Muscle of back (tissue), 13 donors: ENCODE measurements at places on chromosomes 7 and 10.

DNA sequence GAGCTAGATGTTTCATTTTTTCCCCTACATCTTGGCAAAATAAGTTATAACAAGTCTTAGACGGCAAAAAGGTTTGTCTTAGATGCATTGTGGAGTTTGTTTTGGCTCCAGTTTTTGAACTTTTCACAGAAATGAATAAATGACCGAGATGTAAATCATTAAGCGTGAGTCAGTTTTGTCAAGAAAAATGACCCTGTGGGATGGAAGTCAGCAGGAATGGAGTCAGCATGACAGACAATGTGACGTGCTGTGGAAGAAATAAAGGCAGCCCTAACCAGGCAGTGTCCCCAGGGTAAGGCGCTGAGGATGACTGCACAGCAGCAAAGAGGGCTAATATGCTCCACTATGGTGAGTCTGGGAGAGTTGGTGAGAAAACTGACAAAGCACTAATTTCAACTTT, 163.2 kb downstream of the NOC3L start:
- no peak for DNase-seq

DNA sequence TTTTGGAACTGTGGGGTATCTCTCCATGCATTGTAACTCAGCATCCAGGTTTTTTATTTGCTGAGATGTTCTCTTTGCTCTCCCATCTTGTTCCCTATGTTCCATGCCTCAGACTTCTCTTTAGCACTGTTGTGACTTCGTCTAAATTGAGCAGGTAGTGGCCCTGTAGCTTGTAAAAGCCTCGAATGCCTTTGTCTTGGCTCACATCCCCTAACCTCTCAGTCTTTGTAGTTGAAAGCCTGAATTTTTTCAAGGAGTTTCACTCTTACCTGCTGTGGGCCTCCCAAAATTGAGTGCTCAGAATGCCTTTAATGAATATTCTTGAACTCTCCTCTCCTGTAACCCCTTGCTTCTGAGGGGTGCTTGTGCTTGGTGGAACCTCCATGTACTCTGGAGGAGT, 1137.3 kb downstream of the REEP3 start:
- no peak for DNase-seq

DNA sequence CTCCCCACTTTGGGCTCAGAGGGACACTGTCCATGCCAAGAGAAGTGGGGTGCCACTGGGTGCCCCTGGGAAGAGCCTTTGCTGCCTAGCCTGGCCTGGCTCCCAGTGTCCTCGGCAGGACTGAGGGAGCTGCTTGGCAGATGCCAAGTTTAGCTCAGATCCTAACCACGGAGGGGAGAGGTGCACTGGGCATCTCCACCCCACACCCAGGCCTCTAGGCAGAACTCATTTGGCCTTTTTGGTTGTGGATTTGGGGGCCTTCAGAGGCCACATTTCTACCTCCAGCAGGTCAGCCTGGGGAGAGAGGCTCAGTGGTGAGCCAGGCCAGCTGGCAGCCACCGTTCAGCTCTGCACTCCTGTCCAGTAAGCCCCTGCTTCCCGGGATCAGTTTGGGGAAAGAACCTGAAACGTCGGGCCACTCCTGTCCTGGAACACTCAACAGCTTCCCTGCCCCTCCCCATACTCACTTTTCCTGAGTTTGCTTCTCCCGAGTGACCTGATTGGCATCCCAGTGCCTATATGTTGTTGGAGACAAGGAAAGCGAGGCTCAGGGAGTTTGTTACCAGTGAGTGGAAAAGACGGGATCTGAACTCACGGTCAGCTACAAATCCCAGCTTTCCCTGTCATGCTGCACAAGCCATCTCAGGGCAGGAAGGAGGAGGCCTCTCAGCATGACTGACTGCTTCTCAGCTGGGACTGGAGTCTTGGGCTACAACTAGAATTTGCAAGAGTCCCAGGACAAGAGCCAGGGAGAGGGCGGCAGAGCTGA, 11.2 kb upstream of the CXCL12 start:
- no peak for DNase-seq

DNA sequence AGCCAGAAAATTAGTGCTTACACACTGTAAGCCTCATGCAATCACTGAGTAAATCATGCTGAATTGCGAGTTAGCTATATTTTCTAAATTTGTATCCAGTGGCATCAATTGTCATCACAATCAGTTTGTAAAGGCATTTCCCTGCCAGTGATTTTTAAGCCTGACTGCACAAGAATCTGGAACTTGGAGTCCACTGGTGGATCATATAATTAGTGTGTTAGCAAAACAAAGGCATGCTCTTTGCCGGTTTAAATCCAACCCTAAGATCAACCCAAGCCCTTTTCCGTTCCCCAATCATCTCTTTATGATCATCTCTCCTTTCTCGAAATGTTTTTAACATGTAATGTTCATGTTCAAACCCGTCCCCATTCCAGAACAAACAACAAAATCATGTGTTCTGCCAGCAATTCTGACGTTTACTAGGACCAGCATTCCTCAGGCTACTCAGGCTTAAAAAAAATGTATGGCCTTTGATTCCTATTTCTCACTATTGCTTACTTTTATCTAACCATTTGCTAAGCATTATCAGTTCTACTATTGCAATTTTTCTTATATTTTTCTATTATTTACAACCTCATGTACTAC, 649.2 kb downstream of the SORCS1 start:
- peak; percentile 20 for DNase-seq

GRCh38 chr10:133091316-133091715, 3.6 kb downstream of the ADGRA1 start:
- DNase-seq = no peak

GRCh38 chr10:98696516-98696915, 249.8 kb upstream of the HPS1 start:
- no peak for DNase-seq

- DNase-seq = no peak
Observed at GRCh38 chr7:41693150-41693997, 9.5 kb downstream of the INHBA start.

GRCh38 chr7:10579561-10579960, 394.1 kb upstream of the PHF14 start:
- no peak for DNase-seq

GRCh38 chr10:102119417-102120141, 589 bp downstream of the LDB1 start:
- DNase-seq = peak; percentile 77

DNA sequence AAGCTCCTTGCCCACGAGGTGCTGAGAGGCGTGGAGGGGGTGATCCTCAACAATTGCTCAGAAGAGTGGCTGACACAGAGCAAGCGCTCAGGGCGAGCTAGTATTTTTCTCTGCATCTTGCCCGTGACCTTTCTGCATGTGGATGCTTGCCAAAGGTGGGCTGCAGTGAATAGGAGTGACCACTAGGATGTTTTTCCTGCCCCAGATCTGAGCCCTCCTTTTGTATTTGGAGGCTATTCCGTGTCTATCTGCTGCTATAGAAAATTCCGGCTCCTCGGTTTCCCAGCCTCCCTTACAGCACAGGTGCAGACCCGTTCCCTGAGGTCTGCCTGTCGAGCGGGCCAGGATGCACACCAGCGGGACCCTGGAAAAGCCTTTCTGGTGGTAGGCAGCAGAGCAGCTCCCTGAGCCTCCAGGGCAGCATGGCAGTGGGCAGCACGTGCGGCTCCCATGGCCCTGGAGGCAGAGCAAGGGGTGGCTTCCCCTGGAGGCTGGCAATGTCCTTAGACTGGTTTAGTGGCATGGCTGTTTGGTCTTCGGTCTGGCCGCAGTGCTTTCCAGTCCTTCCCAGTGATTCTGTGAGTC, 145.1 kb upstream of the PCBD1 start:
- DNase-seq = no peak

- no peak for DNase-seq
Observed at GRCh38 chr7:99006739-99007424, 128.6 kb downstream of the TRRAP start.

- peak; percentile 25 for DNase-seq
Observed at GRCh38 chr10:93488956-93489528, 6.9 kb upstream of the MYOF start.

DNA sequence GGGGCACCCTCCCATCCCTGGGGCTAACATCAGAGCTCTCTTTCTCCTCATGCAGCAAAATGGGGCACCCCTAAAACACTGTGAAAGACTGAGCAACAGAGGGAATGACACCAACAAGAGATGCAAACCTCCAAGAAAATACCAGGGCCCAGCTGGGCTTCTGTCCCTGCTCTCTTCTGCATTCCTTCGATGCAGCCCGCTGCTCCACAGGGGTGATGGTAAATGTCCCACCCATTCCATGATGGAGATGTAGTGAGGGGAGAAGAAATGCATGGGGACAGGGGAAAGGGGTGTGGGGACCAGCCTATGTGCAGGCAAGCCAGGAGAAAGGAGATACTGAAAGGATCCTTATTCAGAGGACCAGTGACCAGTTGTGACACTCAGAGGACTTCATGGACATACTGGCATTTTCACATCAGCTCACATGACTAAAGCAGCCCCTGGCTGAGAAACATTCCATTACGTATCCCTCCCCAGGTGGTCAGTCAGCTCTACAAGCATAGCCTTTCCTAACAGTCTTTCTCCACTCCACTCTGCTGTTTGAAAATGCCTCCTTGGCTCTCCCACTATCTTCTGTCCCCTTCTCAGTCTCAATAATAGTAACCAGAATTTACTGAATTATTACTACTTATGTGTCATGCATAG, 13.3 kb downstream of the SORBS1 start:
- DNase-seq = no peak

DNA sequence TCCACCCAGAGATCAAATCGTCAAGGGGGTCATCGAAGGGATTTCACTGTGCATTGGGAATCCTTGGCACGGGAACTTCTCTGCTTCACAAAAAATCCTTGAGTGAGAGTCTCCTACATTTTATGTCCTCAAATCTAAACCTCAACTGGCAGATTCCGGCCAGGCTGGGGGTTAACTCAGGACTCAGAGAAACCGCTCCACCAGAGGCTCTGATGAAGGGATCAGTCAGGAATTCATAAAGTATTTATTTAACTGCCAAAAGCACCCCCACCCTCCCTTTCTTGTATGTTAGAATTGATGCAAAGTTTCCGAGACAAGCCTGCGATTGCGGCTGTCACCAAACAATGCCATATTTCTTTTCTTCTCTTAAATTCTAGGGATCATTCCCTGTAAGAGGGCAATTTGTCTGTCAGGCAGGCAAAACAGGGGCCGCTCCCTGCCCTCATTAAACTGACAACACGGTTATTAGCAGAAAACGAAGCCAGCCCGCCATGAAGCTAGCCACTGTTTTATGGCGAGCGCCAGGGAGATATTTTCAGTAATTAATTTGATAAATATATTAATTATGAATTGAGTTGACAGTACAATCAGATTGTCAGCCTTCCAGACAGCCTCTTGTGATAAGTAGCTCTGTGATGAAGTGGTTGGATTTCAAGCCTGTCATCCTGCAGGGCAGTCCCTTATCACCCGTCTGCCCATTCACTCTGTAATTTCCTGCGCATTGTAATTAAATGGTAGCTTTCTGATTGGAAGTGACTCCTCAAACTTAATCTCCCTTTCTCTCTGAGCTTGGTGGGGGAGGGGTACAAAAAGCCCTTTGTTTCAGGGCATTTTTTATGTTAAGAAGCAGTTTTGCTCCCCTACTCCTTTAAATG, 153.0 kb upstream of the GPR26 start:
- DNase-seq = no peak

- peak; percentile 10 for DNase-seq
Observed at GRCh38 chr7:106216923-106217542, 67.8 kb downstream of the NAMPT start.

- DNase-seq = no peak
Observed at GRCh38 chr10:6065835-6066234, 3.7 kb upstream of the IL2RA start.

DNA sequence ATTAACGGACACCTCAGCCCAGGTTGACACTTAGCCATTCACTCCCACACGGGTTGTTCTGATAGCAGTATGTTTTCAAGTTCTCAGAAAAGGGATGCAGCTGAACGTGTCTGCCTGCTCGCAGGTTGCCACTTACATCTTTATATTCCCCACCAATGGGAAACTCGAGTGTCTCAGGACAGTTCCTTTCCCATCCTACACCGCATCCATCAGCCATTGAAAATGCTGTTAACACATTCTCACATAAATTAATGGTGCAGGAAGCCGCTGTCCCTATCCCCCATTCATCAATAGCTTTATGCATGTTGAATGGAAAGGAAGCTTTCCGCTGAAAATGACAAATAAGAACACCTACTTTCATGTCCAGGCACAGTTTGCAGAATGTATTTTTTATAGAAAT, 1.7 kb upstream of the FGFR2 start:
- no peak for DNase-seq

DNA sequence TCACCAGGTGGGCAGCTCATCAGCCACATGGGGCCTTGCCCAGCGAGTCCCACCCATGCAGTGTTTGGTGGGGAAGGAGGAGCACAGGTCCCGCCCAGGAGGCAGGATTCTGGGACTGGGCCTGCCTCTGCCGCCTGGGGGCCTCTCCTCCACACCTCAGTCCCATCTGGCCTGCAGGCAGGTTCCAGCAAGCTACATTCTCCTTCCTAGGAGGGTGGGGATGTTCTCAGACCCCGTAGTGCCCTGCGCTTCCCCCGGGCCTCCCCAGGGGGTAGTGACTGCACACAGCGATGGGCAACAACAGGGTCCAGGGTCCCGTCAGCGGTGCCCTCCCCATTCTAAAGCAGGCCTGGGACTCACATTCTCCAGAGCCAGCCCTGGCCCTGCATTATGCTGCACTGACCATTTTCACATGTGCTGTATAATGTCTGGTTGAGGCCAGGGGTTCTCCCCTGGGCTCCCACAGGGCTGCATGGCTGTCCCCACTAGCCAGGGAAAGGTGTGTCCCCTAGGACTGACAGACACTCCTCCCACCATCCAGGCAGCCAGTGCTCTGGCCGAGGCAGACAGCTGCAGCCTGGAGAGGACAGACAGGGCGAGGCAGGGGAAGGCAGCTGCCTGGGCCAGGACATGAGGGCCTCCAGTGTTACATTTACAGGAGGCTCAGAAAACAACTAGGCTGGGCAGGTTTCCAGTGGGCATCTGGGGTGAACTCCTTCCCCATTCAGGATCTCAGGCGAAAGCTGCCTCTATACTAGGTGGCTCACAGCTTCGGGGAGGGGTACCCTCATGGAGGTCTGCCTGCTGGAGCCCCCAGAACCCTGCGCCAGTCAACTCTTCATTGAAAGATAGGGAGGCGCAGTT, 9.3 kb downstream of the RASGEF1A start:
- no peak for DNase-seq

GRCh38 chr7:100726996-100727761, 6.2 kb upstream of the ZAN start:
- DNase-seq = peak; percentile 81

DNA sequence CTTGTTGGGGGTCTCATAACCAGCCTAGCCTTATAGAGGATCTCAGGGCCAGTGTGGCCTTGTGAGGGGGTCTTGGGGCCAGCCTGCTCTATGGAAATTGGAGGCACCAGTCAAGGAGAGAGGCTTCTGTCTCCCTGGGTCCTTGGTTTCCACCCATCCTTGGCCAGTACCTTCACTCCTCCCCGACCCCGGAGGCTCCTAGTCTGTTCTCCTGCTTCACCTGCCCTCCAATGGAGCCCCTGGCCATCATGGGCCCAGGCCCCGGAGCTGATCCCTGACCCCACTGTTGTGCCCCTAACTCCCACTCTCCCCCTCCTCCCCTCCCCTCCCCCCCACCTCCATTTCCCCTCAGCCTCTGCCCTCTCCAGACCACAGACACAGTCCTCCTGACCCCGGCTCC, 29.7 kb downstream of the RASGEF1A start:
- no peak for DNase-seq
